Fibroblast of gingiva (primary cell): ENCODE measurements at places on chromosomes 2 and 18.

DNA sequence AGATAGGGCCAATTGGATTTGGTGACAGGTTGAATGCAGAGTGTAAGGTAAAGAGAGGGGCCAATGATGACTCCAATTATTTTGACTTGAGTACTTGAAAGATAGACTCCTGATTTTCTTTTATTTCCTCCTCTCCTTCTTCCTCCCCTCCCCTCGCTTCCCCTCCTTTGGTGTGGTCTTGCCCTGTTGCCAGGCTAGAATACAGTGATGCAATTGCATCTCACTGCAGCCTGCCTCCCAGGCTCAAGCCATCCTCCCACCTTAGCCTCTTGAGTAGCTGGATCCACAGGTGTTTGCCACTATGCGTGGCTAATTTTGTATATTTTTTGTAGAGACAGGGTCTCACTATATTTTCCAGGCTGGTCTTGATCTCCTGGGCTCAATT lies 2.3 kb downstream of the DGUOK start:
- DNase-seq = no peak

DNA sequence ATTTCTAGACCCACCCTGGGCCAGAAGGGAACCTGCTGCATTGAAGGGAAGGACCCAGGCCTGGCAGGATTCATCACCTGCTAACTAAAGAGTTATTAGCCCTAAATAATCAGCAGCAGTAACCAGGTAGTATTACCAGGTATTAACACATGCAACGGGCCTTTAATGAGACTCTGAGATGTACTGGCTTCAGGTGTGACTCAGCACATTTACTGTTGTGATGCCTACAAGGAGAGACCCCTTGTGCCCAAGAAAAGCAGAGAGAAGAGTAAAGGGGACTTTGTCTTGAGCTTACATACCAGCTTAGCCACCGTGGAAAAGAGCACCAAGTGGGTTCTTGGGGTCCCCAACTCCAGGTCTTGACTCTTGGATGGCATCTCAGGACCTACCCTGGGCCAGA lies 243.1 kb upstream of the SLC39A10 start:
- DNase-seq = no peak

DNA sequence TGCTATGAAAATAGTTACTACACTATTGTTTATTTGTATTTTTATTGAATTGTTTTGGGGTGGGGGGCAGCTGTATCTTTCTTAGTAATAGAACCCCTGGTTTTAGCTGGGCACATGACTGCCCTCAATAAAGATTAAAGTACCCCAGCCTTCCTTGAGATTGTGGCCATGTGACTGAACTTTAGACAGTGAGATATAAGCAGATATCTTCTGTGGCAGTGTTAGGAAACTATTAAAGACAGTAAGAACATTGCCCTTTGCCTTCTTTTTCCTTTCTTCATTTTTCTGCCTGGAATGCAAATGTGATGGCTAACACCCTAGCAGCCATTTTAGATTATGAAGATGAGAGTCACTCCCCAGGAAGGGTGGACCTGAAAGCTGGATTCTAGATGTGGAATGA lies 47.9 kb upstream of the AKAIN1 start:
- no peak for DNase-seq

GRCh38 chr2:164913011-164913410 lies 42.3 kb downstream of the SLC38A11 start:
- DNase-seq = no peak

- DNase-seq = no peak
These were observed 178.1 kb downstream of the NCKAP5 start for GRCh38 chr2:133390156-133390555.

DNA sequence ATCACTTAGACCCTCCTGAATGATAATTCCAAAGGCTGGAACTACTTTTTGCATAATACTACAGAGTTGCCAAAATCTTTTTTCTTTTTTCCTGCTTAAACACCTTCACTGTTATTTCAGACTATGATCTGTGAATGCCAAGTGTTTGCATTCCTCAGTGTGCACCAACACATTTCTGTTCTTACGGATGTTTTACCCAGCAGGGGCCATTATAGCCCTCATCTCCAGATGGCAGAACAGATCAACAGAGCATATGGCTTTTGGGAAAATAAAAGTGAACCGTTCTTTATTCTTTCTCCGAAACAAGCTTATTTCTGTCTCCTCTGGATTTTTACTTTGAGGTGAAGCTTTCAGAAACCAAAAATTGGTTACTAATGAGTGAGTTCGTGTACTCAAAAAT lies 1226.6 kb upstream of the FAM98A start:
- no peak for DNase-seq

- DNase-seq = no peak
These were observed 255.1 kb upstream of the LINC00305 start for GRCh38 chr18:64403784-64404503.

DNA sequence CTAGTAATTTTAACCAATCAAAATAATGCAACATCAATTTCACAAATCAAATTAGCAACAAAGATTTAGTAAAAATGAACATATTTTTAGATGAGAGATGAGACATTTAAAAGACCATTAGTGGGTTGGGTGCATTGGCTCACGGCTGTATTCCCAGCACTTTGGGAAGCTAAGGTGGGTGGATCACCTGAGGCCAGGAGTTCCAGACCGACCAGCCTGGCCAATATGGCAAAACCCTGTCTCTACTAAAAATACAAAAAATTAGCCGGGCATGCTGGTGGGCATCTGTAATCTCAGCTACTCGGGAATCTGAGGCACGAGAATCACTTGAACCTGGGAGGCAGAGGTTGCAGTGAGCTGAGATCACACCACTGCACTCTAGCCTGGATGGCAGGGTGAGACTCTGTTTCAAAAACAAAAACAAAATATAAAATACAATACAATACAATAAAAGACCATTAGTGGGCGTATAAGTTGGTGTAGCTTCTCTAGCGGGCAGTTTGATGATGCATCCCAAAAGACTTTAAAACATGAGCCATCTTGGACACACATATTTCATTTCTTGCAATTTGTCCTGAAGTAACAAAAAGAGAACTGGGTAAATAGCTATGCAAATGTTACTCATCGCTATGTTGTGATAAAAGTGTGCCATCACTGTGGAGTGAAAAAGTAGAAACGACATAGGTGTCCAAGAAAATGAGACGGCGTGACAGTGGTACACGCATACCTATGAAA lies 101.8 kb downstream of the COL6A3 start:
- peak; percentile 69 for DNase-seq

DNA sequence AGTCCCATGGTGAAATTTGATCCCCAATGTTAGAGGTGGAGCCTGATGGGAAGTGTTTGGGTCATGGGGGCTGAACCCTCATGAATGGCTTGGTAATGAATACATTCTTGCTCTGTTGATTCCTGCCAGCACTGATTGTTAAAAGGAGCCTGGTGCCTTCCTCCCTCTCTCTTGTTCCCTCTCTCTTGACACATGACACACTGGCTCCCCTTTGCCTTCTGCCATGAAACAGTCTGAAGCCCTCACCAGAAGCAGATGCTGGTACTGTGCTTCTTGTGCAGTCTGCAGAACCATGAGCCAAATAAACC lies 30.6 kb upstream of the EPC2 start:
- DNase-seq = peak; percentile 30

GRCh38 chr2:225041851-225042799 lies at the start of gene DOCK10:
Gene DOCK10, minus strand, starts transcription at chr2:225042468. Its CDS starts 94 bp downstream, at chr2:225042374.
- peak; percentile 70 for DNase-seq

DNA sequence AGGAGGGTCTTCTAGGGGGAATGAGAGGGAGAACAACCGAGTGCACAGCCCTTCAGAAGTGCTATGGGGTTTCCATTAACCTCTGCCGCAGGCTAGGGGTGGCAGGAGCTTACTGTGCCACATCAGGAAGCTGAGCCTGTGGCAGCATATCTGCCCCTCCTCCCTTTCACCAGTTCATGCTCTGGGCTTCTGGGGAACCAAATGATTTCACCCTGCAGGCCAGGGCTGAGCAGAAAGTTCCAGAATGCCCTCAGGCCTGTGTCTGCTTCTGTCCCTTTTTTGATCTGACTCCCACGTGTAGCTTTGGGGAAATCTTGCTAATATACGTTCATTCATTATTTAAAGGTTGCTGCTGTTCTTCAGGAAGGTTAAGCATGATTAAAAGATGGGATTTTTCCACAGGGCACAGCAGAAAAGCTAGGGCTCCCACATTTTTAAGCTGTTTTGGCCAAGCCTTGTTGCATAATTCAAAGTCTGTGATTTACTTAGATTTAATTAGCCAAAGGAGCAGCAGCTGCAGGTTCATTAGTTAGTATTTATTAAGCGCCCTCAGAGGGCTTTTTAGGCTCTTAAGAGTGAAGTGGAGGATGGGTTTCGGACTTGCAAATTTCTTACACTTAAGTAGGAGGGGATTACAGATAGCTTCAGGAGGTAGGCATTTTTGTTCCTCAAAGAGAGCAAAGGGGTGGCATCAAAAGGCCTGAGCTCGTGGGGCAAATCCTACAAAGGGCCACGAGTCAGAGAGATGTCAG lies 10.2 kb downstream of the TMEM247 start:
- DNase-seq = no peak

- DNase-seq = no peak
These were observed 23.6 kb downstream of the SETBP1 start for GRCh38 chr18:44704135-44704789.

GRCh38 chr2:41741951-41742595 lies 305.7 kb upstream of the PKDCC start:
- no peak for DNase-seq

DNA sequence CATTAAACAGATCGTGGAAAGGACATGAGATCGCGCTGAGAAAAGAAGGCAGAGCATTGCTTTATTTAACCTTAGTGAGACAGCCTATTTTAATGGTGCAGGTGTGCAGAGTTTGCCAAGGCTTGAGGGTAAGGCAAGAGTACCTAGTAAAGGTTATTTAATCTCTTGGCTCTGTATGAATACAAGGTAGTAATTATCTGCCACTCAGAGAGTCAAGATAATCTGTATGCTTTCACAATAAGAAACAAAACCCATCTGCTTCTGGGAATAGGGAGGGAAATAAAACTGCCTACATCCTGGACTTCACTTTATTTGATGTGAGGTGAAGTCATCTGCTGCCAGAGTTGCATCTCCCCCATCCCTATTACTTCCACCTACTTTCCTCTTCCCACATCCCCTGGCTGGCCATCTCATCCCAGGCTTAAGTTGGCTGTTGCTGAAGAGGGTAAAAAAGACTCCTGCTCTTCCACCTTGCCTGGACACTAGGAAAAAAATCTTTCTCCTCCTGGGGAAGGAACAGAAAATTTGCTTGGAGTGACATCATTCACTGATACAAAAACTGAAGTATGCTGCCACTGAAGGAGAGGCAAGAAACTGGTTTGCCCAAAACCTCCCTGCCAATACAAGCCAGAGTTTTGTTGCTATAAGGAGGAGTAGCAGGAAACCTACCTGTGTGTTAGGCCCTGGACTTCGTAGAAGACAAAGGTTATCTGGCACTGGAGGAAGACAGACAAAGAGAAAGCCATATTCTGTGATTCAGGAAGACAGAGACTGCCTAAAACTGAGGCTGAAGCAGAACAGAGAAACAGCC lies 35.8 kb upstream of the ARHGAP25 start:
- DNase-seq = no peak

GRCh38 chr2:234374736-234375135 lies 122.1 kb downstream of the ARL4C start:
- no peak for DNase-seq

DNA sequence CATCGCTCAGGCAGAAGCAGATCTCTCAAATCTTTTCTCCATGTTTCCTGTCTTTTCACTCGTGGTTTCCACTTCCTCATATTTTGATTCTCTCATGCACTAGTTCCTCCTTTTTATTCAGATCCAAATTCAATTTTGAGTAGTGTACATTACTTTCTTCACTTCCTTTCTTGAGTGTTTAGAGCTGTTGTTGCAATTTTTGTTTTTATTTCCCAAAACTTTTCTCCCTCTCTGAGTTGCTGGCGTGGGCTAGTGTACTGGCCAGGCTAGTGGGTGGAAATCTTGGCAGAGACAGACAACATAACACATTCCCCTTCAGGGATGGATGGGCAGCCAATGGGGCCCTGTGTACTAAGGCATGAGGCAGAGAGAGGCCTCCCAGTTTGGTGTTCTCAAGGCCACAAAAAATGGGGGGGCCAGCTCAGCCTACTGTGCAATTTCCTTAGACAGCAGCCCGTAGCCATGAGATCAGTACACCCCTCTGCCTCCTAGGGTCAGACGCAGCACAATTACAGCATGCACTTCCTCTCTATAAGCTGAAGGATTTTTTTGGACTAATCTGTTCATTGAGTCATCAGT lies 145.1 kb upstream of the PID1 start:
- DNase-seq = peak; percentile 87

DNA sequence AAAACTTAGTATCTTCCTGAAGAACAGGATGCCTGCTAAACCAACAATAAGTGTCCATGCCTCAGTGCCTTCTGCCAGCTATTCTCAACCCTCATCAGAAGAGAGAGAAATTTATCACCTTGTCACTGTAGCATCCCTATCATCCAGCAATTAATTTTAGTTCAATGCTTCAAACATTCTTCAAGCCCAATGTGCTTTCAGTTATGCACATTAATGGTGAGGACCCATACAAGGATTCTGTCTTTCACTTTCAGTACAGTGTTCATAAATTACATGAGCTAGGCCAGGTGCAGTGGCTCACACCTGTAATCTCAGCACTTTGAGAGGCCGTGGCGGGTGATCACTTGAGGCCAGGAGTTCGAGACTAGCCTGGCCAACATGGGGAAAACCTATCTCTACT lies 47.0 kb upstream of the MSH6 start:
- DNase-seq = no peak

DNA sequence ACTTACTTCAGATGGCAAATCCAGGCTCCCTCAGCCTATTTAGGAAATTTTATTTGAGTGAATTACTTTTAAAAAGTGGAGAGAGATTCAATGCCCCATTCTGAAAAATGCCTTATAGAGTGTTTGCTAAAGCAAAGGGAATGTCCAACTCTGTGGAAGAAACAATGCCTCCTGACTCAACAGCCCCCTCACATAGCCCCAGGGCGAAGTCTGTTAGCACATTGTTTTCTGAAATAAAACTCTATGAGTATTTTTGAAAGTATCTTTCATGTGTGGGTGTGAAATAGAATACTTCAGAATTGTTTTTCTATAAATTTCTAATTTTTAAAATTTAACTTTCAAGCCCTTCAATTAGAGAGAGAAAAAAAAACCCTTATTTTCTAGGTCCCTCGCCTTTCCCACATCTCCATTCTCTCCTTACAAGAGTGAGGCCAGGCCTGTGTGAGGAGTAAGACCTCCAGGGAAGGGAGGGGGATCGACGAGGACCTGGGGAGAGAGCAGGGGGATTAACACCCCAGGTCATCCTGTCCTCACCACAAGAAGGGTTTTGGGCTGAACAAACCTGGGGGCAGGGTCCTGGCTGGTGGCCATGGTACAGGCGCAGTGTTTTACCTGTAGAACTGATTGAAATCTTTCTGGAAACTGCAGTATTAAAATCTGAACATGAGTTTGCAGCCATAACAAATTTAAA lies 141.4 kb downstream of the SNTG2 start:
- DNase-seq = no peak

GRCh38 chr2:70828914-70829824 lies 6.4 kb downstream of the CD207 start:
- DNase-seq = no peak

- no peak for DNase-seq
These were observed 286.6 kb upstream of the HDAC4 start for GRCh38 chr2:239687441-239687840.
